NCI-H1930 (cell line): ENCODE measurements at places on chromosomes 3 and 15.

GRCh38 chr3:4351164-4351855 lies 48.1 kb downstream of the SETMAR start:
- DNase-seq: no peak

DNA sequence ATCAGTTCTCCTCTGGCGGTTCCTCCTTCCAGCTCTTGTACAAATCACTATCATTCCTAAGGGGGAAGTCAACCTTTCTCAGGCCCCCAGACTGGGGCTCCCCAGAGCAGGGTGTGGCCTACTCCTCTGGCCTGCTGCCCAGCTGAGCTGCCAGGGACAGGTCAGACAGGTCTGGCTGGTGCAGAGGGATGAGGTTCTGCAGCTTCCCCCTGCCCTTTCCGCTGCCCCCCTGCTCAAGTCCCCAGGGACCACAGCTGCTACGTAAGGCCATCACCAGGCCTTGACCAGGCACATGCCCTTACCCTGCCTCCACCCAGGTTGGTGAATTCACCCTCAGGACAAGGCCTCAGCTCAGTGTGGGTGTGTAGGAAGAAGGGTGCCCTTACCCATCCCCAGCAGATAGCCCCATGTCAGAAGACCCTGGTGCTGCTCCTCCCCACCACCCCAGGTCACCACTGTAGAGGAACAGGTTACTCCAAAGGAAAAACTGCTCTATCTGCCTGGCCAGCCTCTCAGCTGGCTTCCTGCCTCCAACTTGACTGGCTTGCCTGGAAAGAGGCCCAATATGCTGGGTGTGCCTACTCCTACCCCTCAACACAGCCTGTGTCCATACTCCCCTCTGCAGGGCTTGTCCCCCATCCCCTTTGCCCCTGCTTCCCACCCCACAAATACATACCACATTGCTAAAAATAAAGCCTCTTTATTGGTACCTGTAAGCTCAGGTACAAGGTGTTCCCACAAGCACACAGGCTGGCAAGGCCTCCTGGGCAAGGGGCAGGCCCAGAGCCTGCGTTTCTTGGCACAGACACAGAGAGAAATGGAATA lies 12.0 kb downstream of the CSRNP1 start:
- DNase-seq: no peak

- no peak for DNase-seq
Measured at GRCh38 chr15:59828263-59828662, 139.1 kb upstream of the BNIP2 start.

DNA sequence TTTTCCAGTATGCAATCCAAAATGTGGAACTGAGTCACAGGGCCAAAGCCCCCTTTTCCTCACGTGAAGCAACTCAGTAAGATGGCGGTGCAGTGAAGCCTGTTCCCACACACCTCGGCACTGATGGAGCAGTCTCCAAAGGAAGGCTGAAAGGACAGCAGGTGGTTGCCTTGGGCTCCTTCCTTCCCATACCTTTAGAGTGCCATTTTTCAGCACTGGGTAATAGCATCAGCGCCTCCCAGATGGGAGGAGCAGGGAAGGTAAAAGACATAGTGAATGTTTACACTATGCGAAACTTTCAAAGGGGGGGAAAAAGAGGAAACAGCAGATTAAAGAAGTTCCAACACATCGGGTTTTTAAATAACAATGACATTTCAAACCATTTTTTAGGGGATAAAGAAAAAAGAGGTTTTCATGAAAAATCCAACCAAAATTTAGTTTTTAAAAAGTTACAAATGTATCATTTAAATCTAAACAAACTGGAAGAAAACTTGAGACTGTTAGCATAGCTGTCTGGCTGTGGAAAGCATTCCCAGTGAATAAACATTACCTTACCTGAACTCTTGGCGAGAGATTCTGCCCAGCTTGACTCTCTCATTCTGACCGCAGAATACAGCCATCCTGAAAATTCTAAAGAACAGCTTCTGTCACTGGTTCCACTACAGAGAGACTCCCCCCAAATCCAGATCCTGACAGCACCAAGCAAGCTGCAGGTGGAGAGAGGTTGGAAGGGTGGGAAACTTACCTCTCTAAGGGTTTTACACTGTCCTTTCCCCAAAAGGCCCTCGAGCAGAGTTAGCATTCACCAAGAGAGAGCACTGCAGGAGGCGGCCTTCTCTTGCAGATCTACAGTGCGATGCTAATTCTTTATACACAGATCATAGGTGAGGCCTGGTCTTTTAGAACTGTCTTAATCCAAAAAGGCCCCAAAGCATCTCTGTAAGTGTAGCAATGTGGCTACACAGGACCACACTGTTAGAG lies 32.6 kb downstream of the ABCC5 start:
- DNase-seq: no peak

- no peak for DNase-seq
Measured at GRCh38 chr15:89401631-89402517, 67.2 kb upstream of the POLG start.

DNA sequence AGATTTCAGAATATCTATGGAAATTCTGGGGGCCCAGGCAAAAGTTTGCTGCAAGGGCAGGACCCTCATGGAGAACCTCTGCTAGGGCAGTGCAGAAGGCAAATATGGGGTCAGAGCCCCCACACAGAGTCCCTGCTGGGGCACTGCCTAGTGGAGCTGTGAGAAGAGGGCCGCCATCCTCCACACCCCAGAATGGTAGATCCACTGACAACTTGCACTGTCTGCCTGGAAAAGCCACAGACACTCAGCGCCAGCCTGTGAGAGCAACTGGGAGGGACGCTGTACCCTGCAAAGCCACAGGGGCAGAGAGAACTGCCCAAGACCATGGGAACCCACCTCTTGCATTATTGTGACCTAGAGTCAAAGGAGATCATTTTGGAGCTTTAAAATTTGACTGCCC lies 13.8 kb downstream of the CCNDBP1 start:
- DNase-seq: no peak

GRCh38 chr15:42007386-42007785 lies 13.5 kb downstream of the PLA2G4E start:
- no peak for DNase-seq

DNA sequence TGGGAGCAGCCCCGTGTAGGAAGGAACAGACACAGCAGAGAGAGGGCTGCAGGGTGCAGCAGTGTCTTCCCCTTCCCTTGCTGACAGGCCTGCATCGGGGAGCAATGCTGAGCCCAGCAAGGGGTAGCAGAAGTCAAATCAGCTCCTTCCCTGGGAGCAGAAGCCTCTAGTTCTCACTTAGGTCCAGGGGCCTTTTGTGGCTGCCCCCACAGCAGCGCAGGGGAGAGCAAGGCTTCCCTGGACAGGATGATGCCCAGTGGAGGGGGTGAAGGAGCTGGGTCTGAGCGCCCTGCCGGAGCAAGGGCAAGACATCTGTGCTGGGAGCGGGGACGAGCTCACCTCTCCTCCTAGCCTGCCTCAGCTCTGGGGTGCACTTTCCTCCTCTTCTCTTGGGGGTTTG lies 827 bp downstream of the PLCB2 start:
- DNase-seq: no peak

- DNase-seq: no peak
Measured at GRCh38 chr3:147864754-147865354, 455.7 kb downstream of the ZIC1 start.
